LNCaP clone FGC (cell line): ENCODE measurements at places on chromosomes 7 and 10.

DNA sequence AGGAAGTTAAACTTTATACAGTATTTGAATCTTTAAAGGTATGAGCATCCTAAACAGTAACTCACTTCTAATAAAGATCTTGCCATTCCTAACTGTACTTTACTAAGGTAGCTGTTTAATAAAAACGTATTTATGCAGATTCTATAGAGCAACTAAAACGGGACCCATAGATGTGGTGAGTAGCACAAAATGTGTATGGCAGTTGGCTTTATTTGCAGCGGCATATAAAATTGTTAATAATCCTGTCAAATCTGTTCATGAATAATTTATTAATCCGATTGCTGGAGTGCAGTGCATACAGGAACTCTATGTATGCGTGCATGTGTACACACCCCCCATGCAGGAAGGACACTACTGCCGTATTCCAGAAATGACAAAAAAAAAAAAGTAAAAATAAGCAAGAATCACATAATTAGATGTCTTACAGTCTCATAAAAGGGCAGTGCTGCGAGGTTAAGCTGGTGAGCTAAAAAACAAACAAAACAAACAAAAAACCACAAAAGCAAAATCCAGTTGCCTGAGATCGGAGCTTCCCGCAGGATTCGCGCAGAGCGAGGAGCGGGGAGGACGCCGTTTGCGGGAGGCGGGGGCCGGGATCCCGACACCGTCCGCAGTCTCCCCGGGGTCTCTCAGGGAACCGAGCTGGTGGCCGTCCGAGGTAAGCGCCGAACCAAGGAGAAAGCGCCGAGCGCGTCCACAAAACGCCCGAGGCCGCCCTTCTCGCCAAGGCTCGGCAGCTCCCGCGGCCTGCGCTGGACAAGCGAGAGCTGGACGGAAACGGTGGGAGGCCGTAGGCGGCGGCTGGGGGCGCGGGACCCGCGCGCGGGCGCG is 518 bp upstream of the COMMD3 start:
- DNase-seq: no peak

DNA sequence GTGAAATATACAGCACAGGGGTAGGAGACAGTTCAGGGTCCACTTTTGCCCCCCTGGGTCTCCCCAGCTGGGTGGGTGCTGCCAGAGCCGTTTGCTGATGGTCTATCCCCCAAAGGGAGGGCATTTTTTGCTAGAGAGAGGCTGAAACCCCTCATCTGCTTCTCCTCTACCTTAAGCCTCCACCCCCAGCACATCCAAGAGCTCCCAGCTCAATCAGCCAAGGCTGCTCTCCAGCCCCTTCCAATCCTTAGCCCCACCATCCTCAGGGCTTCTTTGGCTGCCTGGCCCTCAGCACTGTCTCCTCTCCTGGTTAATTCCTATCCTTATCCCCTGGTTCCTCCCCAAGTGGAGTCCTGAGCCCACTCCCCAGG is 153.1 kb downstream of the AOAH start:
- no peak for DNase-seq

DNA sequence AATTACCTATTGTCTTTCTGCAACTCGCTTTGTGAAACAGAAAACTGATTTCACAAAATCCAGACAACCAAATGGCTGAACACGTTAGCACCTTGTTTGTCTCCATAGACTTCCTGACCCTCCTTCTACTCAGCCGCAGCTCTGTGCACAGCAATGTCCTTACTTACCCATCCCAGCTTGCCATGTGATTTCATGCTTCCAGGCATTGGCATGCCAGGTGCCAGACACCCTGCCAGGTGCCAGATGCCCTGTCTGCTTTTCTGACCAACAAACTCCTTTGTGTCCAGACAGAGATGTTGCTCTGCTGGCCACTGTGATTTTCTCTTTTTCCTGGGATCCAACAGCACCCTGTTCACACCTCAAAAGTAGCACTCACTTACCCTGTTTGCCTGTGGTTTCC is 16.1 kb upstream of the FAM170B start:
- DNase-seq: no peak

DNA sequence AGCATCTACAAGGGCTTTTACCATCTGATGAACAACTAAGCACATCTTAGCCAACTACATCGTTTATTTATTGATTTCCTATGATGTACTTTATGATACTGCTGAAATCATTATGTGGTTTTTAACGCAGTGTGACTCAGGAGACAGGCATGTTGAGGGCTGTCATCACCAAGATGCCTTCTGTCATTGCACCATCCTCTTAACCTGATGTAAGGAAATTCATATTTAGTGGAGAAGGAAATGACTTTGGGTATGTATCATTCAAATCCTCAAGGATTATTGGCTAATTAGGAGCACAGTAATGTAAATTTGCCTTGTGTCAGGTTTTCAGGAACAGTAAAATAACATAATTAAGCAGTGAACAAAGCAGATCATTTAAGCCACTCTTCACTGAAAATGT is 138.5 kb upstream of the MGMT start:
- no peak for DNase-seq

- DNase-seq: no peak
Measured at GRCh38 chr7:26449175-26450165, 157.8 kb downstream of the SNX10 start.

DNA sequence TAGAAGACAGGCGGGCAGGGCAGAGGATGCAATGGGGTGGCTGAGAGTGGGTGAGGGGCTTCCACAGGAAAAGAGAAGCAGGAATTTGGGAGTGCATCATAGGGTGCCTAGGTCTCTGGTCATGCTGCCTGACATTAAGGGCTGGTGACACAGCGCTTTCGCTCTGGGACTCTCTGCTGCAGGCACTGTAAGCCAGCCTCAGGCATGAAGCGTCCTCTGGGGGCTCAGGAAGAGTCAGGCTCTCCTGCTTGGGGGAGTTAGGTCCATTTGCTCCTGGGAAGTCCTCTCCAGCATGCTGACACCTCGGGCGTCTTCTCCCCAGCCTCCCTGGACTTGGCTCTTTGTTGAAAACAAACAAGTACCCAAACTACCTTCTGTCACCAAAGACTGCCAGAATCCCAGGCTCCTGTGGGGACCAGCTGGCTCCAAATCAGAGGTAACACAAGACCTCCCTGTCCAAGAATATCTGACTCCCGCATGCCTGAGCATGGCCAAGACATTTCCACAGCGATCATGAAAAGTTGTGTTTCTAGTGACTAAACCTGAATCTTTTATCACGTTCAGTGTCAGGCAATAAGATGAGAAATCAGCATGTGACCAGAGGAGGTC is 55.4 kb downstream of the GPR26 start:
- DNase-seq: no peak

DNA sequence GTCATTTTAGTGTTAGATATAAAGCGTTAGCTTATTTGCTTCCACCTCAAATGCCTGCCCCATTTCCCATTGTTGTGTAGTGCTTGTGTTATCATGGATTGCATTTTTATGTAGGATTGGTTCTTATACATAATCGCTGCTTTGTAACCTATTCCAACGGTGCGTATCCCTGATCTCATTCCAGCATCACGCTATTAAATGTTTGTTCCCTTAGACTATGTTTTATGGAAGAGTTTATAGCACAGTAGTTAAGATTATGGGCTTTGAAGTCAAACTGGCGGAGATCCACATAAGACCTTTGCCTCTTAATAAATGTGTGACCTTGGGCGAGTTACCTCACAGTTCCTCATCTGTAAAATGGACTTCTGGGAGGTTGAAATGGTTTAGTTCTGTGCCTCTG is 34.0 kb upstream of the ELN start:
- DNase-seq: peak; percentile 63

GRCh38 chr10:60488111-60488669 is 98.5 kb upstream of the ANK3 start:
- DNase-seq: no peak

- peak; percentile 14 for DNase-seq
Measured at GRCh38 chr10:129123428-129123827, 343.6 kb upstream of the MGMT start.
